SK-N-SH (cell line): ENCODE measurements at places on chromosomes 16 and 17.

- H3K36me3 ChIP-seq: no peaks in the 10 kb centered on the region
Observed at GRCh38 chr16:17380613-17381012, 90.1 kb downstream of the XYLT1 start.

DNA sequence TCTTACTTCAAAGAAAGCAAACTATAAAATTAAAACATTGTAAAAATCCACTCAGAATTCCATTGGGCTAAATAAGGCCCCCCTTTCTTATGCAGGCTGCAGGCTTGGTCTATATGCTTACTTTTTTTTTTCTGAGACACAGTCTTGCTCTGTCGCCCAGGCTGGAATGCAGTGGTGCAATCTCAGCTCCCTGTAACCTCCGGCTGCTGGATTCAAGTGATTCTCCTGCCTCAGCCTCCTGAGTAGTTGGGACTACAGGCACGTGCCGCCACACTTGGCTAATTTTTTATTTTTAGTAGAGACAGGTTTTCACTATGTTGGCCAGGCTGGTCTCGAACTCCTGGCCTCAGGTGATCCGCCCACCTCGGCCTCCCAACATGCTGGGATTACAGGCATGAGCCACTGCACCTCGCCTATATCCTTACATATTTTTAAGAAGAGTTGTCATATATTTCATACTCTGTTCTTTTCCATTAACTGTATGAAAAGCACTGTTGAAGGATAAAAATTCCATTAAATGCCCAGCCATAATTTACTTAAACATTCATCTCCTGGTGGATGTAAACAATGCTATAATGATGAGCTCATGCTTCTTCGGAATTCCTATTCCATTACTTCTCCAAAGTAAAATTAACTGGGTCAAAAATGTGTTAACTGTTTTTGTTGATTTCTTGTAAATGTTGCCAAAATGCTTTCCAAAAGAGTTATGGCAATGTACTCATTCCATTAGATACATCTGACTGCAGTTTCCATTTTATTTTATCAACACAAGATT is 17.8 kb downstream of the SNN start:
- peaks cover 19% of the 10 kb centered on the region for H3K4me1 ChIP-seq
- no peaks in the 10 kb centered on the region for H3K27me3 ChIP-seq
- H3K4me3 ChIP-seq: no peak overlapping the region
- no peak for DNase-seq
- peaks cover 52% of the 10 kb centered on the region for H3K36me3 ChIP-seq
- H3K27ac ChIP-seq: peak overlapping the region; percentile 11; the same call in 1 of the 2 replicates

DNA sequence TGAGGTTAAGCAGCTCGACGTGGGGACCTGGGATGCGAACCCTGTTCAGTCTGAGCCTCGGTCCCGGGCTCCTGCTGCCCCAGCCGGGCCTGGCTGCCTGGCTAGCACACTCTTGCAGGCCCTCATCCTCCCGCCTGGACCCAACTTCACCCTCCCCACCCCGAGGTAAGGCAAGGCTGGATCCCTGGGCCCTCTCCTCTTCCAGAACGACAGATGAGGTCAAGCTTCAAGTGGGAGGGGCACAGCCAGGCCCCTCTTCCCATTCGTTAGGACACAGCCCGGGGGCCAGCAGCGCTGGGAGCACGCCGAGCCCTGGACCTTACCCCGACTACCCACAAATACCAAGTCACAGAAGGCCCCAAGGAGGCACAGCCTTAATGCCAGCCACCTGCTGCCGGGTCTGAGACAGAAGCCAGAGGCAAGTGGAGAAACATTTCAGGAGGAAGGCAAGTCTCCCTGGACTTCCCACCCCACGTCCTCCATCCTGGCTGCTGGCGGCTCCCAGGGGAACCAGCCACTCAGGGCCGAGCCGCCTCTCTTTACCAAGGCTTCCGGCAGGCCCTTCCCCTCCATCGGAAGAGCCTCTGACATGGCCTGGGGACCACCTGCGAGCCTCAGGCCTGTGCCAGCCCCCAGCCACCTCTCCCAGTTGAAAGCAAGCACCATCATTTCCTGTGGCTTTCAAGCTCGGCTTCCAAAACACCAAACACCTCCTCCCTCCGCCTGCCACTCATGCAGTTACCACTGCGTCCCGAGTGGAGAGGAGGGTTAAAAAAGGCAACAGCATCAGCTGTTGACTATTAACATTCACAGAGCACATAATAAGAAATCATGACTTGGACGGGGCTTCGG is 59.9 kb downstream of the RPH3AL start:
- H3K27me3 ChIP-seq: no peaks in the 10 kb centered on the region
- H3K4me1 ChIP-seq: no peaks in the 10 kb centered on the region
- no peak overlapping the region for H3K27ac ChIP-seq
- no peaks in the 10 kb centered on the region for H3K36me3 ChIP-seq
- DNase-seq: no peak

- no peak overlapping the region for H3K27ac ChIP-seq
- peaks cover 11% of the 10 kb centered on the region for H3K36me3 ChIP-seq
- H3K4me3 ChIP-seq: no peak overlapping the region
- DNase-seq: no peak
- no peaks in the 10 kb centered on the region for H3K4me1 ChIP-seq
Observed at GRCh38 chr16:2095315-2095853, 40.3 kb downstream of the PKD1 start.

DNA sequence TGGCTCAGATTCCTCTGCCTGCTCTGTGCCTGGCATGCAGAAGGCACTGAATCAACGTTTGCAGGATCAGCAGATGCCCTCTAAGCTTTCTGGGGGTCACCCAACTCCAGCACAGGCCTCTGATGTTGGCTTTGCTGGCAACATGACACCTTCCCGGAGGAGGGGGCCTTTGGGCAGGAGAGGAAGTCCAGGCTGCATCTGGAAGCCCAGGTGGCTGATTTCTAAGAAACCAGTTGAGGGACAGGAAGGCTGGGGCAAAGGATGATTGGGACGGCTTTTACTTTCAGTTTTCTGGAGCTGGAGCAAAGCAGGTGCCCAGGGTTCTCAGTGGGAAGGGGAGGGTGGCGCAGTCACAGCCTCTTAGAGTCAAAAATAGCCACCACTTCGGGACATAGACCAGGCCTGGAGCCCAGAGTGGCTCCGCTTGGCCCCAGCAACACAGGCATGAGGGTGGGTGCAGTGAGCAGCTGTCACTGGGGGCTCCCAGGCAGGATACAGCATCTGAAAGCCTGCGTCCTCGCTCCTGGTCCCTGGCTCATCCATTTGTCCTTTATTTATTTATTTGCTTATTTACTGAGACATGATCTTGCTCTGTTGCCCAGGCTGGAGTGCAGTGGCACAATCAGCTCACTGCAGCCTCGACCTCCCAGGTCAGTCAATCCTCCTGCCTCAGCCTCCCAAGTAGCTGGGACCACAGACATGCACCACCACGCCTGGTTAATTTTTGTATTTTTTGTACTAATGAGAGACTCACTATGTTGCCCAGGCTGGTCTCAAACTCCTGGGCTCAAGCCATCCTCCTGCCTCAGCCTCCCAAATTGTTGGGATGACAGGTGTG is 15.1 kb downstream of the SOCS1 start:
- H3K4me3 ChIP-seq: no peak overlapping the region
- no peak for DNase-seq
- H3K27ac ChIP-seq: no peak overlapping the region
- no peaks in the 10 kb centered on the region for H3K36me3 ChIP-seq

- H3K36me3 ChIP-seq: no peaks in the 10 kb centered on the region
- no peaks in the 10 kb centered on the region for H3K4me1 ChIP-seq
- H3K4me3 ChIP-seq: no peak overlapping the region
- H3K27me3 ChIP-seq: no peaks in the 10 kb centered on the region
- no peak for DNase-seq
Observed at GRCh38 chr17:146546-146945, 9.2 kb downstream of the SCGB1C2 start.
